Stimulated activated CD4-positive, alpha-beta T cell treated with anti-CD3 and anti-CD28 coated beads, Interleukin-1b, Interleukin-23, amount 100 ng/mL, for 1 hour (primary cell): ENCODE measurements at places on chromosomes 12 and 14.

- DNase-seq, result no peak
Observed at GRCh38 chr12:25494926-25495325, 58.2 kb downstream of the LMNTD1 start.

- DNase-seq, result no peak
Observed at GRCh38 chr12:68304626-68305025, 27.5 kb downstream of the MDM1 start.

DNA sequence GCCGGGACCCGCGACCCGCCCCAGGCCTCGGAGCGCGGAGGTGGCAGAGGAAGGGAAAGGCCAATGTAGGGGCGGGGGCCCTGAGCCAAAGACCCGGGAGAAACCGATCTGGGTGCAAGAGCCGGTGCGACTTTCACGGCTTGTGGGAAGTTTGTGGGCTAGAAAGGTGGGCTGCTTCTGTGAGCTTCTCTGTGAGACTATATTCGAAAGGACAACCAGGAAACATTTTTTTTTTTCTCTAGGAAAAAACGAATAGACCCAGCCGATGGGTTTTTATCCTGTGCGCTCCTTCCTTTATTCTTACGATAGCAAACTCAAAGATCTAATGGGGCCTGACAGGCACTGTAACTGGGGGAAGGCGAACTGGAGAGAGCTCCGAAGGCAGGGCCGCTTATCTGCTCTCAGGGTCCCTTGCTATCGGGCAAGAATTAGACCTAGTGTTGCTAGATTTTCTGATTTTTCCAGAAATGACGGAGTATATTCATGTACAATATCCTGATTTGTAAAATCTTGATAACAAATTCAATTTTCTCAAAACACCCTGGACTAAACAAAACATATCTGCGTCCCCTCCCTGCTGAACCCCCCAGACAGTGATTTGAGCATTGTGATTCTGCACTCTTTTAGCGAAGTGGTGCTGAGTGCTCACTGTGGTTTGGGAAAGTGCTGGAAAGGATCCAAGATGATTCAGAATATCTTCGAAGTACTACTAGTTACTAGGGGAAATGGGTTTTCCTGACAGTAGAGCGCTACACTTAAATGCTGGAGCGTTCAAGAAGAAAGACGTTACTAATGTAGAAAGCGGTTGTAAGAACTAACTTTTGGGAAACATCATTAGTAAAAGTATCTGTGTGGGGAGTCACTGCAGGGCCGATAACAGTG lies 563 bp upstream of the STXBP6 start:
- no peak for DNase-seq

DNA sequence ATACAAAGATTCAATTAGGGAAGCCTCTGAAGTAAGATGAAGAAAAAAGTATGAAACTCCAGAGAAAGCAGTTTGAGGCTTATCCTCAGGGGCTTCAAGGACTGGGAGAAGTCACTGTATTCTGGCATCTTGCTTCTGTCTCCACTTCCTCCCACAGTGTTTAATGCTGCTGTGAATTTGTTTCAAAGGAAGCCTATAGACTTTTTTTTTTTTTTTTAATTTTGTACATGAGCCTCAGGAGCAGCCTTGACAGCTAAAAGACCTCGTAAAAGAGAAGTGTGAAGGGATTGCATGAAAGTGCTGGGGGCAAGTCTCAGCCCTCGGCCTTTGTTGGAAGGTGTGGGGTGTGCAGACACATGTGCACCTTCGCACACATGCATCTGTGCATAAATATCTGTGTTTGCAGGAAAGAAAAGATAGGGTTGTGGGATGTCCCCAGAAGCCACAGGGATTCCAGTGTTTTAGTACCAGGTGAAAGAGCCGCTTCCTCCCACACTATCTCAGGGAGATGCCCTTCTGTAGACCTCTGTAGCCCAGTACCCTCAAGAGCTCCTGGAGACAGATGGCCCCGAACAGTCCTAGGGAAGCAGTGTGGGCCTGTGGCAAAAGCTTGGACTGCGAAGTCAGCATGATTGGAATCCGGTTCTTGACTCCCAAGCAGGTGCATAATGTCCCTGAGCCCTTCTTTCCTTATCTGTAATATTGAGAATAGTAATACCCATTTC lies 193.5 kb upstream of the BCL2L14 start:
- no peak for DNase-seq

DNA sequence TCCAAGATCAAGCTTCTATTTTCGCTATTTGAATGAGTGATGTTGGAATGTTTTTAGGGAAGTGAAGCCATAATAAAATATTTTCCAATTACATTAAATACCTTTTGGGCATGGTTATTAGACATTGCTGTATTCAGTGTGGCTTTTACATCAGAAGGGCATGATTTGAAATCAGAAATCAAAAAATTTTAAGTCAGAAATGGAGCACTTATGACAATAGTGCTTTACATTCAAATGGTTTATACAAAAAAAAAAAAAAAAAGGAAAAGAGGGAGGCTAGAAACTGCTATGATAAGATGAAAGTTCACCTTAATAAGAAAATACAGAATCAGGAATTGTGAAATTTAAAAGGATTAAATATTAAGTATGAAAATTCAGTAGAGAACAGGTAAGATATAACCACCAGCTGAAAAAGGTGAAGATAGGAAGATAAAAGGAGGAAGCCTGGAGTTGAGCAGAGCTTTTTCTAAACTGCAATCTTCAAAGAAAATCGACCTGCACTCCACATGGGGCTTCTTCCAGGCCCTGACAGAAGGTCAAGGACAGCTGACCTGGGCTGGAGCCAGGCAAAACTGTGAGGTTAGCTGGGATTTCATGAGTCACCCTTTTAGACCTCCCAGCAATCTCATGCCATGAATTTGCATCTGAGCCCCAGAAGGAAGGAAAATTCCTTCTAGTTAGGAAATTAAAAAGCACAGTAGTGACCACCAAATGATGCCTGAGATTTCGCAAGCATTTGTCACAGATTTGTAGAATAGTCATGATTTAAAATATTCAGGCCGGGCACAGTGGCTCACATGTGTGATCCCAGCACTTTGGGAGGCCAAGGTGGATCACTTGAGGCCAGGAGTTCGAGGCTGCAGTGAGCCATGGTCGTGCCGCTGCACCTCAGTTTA lies 23.4 kb upstream of the BMP4 start:
- no peak for DNase-seq

DNA sequence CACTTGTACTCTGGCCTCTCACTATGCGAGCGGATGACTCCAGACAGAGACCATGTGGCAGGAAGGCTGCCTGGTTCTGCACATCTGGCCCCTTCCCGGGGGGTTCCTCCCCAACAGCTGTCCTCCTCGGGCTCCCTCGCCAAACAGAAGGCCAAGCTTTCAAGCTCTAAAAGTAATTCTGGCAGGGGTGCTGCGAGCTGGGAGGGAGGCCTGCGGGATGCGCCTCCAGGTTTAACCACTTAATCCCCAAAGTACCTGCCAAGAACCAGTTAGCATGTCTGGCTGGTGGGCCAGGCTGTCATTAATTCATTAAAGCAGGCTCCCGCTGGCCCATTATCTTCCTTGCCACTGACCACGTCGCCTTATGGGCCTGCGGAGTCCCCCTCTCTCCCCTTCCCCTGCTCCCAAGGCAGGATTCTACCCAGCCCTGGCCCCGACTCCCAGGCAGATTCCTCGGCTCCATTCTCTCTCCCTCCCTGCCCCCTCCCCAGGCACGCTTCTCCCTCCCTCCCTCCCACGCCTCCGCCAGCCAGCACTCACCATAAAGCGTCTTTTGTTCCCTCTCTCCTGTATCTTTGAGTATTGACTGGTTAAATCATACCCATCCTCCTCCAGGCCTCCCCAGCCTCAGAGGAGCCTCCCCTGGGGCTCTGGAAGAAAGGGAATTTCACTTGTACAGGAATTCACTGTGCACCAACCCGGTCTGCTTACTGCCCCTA lies 4.9 kb downstream of the HRK start:
- no peak for DNase-seq
